ENCODE measurements at places on chromosomes 1 and 21. TPM values are rescaled to one million over a fixed set of nuclear protein-coding genes. Genes with fewer than 3 reads are reported as not detected.

ADORA1 gene
- not detected for total RNA-seq

ELAPOR1 gene
- 0.67 TPM for total RNA-seq

CCDC30 gene
- 0.20 TPM for total RNA-seq

MAP7D1 gene
- total RNA-seq = 213 TPM

FRRS1 gene
- 1.8 TPM for total RNA-seq

BRDT gene
- total RNA-seq = not detected

THEM5 gene
- not detected for total RNA-seq

CDCA8 gene
- 31.5 TPM for total RNA-seq

CELA2A gene
- not detected for total RNA-seq

AGT gene
- total RNA-seq = not detected

Measured in mammary microvascular endothelial cell (primary cell).